Skeletal muscle cell (primary cell): ENCODE measurements at places on chromosomes 11 and 22.

DNA sequence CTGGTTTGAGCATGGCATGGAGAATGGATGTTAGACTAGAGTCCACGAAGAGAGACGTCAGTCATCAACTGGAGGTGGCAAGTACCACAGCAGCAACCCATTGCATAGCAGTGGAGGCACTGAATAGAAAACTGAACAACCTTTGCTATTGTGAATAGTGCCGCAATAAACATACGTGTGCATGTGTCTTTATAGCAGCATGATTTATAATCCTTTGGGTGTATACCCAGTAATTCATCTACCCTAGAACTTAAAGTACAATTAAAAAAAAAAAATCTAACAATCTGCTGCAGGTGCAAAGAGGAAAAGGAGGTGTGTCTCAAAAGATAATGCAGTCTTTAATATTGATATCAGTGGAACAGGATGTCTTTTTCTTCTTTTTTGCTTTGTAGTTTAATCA, 443.4 kb upstream of the ISX start:
- no peak for DNase-seq

GRCh38 chr11:43504316-43504950, 145.7 kb downstream of the TTC17 start:
- DNase-seq: no peak

DNA sequence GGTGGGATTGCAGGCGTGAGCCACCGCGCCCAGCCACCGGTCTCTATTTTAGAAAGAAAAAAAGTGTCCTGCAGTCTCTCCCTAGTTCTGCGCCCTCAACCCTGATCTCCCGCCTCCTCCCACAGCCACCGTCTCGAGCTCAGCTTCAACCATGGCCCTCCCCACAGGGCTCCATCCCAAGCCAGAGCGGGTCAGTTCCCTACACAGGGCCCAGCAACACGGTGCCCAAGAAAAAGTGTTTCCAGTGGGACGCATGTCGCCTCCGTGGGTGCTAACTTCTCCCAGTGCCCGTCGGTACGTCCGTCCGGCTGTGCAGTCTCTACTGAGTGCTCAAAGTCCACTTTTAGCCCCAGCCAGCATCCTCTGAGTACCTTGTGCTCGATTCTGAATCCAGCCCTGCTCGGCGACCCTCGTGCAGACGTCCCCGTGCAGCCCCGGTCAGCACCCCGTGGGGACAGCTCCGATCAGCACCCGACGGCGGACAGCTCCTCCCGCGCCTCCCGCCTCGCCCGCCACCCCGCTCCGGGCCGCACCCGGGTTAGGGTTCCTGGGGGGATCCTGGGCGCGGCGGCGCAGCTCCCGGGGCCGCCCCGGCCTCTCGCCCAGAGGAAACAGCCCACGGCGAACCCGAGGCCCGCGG, 657 bp upstream of the MAPK8IP2 start:
- DNase-seq: no peak

- DNase-seq: no peak
Measured at GRCh38 chr22:25569361-25569760, 4.9 kb downstream of the GRK3 start.

GRCh38 chr11:123822599-123822998, 16.4 kb upstream of the OR6M1 start:
- no peak for DNase-seq
